ENCODE measurements at places on chromosomes 6 and 20.

GRCh38 chr20:37573626-37574198, 46.0 kb upstream of the BLCAP start:
- no peak for DNase-seq

DNA sequence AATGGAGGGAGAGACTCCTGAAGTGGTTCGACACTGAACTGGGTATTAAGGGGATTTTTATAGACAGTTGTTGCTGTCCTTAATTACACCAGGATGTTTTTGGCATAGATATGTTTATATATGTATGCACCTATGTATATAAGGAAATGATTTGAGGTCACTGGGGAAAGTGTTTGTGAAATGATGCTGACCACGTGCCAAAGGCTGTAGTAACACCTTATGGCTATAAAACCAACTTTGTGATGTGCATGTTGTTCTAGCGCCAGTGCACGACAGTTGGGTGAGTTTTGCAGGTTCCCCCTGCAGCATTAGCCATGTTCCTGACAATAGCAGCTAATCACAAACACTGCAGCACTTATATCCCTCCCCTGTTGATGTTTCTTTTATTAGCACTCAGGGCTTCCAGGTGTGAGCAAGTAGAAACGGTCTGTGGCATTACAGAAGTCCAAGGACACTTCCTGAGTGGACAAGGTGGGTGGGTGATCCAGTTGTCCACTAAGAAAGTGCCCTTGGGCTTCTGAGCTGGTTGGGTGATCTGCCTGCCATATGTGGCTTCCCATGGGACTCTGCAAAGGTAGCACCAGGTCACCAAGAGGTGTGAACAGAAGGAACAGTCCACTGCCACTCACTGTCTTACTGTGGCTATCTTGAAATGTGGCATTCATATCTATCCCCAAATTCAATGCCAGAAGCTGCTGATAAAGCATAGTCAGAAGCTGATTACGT, 63.0 kb upstream of the RBM24 start:
- no peak for DNase-seq

GRCh38 chr6:12844284-12845223, 128.0 kb downstream of the PHACTR1 start:
- peak; percentile 20 for DNase-seq

DNA sequence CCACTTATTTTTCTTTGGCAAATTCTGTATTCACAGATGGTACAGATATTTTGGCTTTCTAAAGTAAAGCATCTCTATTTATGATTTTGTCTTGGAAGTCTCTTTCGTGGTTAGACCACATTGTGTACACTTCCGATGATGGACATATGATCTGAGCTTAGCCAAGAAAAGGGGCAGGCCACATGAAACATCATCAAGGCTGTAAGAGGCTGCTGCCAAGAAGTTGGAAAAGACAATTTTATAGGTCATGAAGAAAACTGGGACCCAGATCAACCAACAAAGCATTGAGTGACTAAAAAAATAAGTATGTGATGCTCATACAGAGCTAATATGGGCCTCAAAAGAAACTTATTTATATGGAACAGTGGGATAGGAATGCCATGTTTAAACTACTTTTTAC, 266.4 kb downstream of the HAO1 start:
- peak; percentile 94 for DNase-seq

- no peak for DNase-seq
Measured at GRCh38 chr6:51077821-51078518, 259.3 kb downstream of the TFAP2B start.

GRCh38 chr6:40210628-40211056, 276.4 kb upstream of the MOCS1 start:
- DNase-seq, result no peak

- DNase-seq, result no peak
Measured at GRCh38 chr6:119781365-119781764, 431.8 kb upstream of the MAN1A1 start.

Data from fibroblast of upper back skin (primary cell).